Chondrocyte (in vitro differentiated cells): ENCODE measurements at places on chromosomes 1 and 21.

DNA sequence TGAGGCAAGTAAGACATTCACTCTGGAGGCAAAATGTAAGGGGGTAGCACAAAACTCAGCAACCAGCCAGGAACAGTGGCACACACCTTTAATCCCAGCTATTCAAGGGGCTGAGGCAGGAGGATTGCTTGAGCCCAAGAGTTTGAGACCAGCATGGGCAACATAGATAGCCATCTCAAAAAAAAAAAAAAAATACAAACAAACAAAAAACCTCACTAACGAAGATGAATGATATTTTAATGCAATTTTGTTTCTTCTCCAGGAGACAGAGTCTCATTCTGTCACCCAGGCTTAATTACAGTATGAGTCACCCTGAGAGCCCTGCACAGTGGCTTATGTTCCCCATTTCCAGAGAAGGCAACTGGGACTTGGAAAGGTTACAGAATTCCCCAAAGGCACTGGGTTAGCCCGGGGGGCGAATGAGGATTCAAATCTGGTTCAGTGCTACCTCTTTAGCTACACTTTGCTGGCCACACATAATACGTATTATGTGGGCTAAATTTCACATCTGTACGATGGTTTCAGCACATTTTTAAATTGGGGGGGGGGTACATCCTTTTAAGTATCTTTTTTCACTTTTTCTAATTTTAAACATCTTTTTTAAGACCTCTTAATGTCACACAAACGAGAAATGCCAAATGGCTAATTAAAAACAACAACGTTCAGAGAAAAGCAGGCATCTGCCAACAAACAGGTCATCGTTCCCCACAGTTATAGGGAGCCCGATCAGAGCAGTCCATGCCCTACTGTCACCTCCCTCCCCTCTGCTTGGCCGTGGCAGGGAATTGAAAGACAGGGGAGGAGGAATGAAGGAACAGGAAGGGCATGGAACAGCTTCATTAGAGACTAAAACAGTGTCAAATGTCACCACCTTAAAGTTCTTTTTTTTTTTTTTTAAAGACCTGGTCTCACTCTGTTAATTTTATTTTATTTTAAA, 3.5 kb downstream of the CELA2A start:
- DNase-seq, result no peak

GRCh38 chr1:19802269-19802668, 2.6 kb upstream of the TMCO4 start:
- no peak for DNase-seq

DNA sequence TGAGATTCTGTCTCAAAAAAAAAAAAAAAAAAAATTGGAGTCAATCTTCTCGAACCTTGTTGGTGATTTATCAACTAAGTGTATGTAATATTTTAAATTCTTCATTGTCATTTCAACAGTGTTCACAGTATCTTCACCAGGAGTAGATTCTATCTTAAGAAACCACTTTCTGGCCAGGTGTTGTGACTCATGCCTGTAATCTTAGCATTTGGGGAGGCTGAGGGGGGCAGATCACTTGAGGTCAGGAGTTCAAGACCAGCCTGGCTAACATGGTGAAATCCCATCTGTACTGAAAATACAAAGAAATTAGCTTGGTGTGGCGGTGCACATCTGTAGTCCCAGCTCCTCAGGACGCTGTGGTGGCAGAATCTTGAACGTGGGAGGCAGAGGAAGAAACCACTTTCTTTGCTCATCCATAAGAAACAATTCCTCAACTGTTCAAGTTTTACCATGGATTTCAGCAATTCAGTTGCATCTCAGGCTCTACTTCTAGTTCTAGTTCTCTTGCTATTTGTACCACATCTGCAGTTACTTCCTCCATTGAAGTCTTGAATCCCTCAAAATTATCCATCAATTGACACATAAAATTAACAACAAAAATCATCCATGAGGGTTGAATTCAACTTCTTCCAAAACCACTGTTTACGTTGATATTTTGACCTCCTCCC, 30.4 kb upstream of the EYA3 start:
- DNase-seq, result no peak

DNA sequence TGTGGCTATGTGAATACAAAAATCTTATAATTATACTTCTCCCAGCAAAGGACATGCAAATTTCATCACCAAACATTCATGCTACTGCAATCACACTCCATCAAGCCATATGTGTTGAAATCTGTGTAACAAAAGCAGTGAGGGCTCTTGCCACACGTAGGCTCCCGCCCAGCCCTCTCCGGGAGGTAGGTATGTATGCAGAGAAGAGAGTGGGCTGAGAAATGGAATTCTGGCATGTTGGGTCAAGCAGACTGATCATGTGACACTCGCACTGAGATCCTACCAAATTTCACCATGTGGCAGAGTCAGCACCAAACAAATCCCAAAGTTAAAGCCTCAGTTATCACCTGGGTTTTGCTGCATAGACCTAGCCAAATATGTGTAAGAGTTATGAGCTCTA, 49.7 kb downstream of the APP start:
- DNase-seq, result no peak

DNA sequence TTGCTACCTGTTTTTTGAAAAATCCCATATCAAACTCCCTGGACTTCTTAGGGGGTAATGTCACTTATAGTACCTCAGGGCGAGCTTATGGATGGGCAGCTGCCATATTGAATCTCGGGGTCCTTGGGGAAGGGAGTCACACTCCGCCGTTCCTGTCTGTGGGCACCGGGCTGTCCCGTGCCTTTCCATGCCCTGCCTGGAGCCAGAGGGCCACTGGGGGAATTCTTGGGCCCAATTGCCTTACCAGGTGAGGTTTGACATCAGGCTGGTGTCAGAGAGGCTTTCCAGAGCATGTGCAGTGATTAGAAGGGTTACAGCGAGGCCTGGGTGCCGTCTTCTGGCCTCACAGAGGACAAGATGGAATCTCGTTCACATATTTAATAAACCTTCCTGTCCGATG, 28.8 kb downstream of the QSOX1 start:
- DNase-seq, result peak; percentile 51

DNA sequence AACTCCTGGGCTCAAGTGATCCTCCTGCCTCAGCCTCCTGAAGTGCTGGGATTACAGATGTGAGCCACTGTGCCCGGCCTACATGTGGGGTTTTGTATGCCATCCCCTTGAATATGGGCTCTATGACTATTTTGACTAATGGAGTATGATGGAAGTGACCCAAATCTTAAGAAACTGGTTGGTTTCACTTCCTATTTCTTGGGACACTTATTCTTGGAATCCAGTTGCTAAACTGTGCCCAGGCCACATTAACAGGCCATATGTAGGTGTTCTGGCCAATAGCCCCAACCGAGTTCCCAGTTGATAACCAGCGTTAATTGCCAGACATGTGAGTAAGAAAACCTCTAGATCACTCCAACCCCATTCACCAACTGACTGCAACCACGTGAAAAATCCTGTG, 36.3 kb upstream of the CLIC4 start:
- DNase-seq, result no peak

DNA sequence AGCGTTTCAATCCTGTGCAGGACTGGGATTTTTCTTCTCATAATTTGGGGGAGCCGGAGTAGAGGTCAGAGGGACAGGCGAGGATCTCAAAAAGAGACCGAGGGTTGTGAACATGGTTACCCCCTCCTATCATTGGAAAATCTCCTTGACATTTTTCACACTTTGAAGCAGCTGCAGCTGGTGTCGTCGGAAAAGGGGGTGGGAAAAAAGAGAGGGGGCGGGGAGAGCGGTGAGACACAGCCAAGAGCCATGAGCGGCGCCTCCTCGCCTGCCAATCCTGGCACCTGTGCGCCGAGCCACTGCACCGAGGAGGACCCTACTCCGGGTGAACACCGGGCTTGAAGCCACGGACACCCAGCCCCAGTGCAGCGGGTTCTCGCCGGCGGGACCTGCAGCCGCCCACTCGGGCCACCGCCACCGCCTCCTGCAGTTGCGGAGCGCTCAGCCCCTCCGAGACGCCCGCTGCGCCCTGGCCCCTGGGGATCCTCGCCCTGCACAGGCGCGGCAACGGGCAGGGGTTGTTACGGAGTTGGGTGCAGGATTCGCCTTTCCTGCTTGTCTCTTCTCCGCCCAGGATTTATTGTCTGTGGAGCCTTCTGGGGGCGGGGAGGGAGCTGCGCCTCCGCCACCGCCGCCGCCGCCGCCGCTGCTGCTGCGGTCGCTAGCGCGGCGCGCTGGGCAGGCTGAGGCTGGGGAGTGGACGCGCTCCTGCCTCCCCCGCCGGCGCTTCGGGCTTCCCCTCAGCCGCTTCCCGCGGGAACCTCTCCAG, at the start of gene LRRC7:
Gene LRRC7, plus strand, starts transcription at position 271 of the 769 bp plus-strand sequence. CDS start 718 bp downstream, outside the sequence.
- peak; percentile 92 for DNase-seq

GRCh38 chr1:36223381-36223995, 755 bp upstream of the THRAP3 start:
- DNase-seq, result no peak

GRCh38 chr1:246012341-246012740, 494.7 kb downstream of the SMYD3 start:
- DNase-seq, result no peak

- DNase-seq, result no peak
Observed at GRCh38 chr1:1302006-1302430, 5.7 kb downstream of the ACAP3 start.

DNA sequence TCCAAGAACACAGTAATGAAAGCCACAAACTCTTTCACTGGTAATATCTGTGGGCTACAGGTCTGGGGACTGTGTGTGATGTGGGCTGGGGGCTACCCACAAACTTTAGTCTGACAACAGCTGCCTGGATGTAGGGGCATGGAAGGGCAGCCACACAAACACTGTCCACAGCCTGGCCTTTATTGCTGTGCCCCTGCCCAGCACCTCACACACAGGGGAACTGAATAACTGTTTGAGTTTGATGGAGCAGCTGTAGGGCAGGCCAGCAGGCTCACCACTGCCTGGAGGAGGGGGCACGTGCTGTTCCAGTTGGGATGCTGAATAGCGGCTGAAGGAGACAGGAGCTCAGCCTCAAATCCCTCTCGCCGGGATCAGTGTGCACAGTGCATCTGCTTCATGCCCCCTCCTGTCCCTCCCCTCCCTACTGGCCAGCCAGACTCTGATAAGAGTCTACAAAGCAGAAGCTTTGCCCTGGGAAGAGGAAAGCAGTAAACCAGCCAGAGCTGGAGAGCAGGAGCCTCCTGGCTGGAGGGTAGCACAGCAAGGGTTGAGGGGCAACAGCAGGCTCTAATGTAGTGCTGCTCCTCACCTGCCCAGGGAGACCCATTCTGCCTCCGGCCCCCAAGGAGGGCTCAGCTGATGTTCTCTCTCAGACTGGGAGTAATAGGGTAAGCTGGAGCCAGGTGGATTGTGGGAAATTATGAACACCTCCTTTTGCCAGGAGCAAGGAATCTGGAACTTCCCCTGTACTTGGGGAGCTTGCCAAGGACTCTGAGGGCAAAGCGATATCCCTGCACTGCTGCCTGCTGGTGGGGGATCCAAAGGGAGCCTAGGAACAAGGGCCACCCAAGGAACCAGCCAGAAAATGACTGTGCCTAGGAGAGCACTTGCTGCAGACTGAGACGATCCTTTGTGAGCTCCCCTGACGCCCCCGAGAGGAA, 70.2 kb upstream of the GOLT1A start:
- DNase-seq, result no peak

DNA sequence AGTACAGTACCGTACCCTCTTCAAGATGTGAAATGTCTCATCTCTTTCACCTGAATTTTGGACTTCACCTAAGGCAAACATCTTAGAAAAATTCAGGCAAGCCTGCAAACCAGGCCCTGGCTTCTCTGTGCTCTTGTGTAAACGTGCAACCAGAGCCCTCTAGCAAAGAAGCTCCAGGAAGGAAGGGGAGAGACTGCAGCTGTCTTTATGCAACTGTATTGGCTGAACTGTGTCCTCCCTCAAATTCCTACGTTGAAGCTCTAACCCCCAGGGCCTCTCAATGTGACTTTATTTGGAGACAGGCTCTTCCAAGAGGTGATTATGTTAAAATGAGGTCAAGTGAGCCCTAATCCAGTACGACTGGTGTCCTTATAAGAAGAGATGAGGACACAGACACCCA, 60.3 kb downstream of the SLC45A1 start:
- no peak for DNase-seq

- DNase-seq, result no peak
Observed at GRCh38 chr1:227280836-227281235, 37.5 kb downstream of the CDC42BPA start.
